GM04504 (cell line): ENCODE measurements at places on chromosomes 2 and 18.
A peak's percentile ranks its signal among the peaks of the same experiment; 100 is the strongest.

GRCh38 chr2:19747310-19748072 is 154.3 kb downstream of the TTC32 start:
- DNase-seq = no peak

- DNase-seq = no peak
Measured at GRCh38 chr2:215504547-215504946, 68.7 kb upstream of the FN1 start.

GRCh38 chr2:212733273-212733672 is 194.7 kb upstream of the ERBB4 start:
- no peak for DNase-seq

DNA sequence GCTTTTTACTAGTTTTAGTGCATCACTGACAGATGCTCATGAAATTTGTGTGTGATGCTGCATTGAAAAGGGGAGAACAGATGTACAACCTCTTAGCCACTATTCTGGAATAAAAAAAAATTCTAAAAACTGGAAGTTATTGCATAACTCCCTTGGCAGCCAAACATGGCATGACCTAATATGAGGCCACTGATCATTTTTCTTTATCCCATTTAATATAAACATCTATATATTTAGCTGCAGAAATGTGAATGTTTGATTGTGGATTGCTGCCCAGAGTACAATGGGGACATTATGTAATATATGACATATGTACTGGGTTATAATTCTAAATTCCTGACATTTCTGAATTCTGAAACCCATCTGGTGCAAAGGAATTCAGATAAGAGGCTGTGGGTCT is 86.5 kb downstream of the CDCA7 start:
- no peak for DNase-seq

GRCh38 chr2:74983631-74984392 is 25.4 kb downstream of the POLE4 start:
- DNase-seq = no peak

- no peak for DNase-seq
Measured at GRCh38 chr2:101710471-101711318, 13.2 kb downstream of the MAP4K4 start.

GRCh38 chr18:51391731-51392130 is 194.2 kb upstream of the MEX3C start:
- DNase-seq = no peak

DNA sequence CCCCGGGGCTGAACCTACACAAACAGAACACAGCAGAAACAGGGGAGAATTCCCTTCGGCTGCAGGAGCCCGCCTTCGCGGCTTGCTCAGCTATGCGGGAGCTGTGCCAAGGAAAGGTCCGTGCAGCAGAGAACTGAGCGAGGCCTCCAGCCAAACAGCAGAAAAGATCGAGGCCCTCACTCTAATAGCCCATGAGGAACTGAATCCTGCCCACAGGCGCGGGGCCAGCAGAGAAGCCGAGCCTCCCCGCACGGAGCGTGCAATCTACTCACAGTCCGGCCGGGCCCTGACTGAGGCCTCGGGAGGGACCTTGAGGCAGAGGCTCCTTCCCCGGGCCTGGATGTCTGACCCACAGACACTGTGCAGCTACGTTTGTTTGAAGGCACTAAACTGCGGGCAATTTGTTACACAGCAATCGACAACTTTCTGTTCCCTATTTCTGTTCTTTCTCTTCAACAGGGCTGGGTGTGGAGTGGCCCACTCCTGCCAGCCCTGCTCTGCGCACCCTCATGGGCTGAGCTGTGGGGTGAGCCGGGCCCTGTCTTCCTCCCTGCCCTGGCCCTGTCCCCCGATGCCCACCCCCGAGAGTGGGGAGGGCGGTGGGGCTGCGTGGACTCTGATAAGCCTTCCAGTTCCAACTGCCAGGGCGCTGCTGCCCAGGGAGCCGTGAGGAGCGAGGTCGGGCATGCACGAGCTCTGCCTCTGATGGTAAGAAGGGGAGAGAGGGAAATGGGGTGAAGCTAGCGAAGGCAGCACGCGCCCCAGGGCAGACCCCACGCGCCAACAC is 13.7 kb downstream of the HES6 start:
- DNase-seq = no peak

DNA sequence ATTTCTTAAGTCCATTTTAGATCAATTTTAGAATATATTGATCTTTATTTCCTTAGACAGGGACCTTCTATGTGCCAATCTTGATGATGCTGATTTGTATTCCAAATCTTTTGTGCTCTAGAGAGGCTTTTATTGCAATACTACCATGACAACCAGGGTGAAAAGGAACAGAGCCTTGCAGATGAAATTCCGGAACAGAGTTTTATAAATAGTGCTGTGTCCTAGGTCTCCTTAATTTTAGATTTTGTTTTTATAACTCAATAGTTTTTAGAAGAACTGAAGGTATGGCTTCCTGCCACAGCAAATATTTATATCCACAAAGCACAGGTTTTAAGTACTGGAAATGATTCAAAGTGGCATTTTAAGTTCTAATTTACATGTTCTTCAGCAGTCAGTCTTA is 160.2 kb downstream of the PMAIP1 start:
- DNase-seq = no peak

DNA sequence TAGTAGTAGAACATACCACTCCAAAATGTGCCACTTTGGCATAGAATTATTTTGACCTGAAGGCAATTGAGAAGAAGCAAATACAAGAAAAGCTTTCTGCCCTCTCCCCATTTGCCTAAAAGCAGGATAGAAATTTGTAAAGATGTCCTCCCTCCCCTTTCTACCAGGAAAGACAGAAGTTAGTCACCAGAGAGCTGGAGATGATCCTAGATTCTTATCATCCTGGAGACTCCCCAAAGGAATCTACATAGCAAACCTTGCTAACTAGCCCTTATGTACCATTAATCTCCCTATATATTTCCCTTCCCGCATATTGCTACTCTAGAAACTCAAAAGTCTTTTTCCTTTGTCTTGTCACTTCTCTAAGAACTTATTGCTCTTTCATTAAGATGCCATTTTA is 12.6 kb upstream of the TMEM37 start:
- DNase-seq = no peak

- no peak for DNase-seq
Measured at GRCh38 chr18:6543330-6543908, 128.7 kb upstream of the L3MBTL4 start.

DNA sequence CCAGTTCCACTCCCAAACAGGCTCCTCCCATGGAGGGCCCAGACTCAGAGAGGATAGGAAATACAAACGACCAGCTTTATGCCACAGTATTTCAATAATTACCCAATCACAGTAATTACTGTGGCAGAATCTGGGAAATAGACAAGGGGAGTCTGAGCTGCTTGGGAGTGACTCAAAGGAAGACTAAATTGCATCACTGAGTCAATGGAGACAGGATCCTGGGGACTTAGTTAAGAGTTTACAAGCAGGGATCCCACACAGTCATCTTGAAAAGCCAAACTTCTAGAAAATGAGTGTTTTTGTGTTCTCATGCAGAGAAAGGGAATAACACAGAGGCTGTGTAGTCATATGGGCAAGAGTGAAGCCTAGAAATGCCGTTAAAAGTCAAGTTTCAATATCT is 1142.1 kb downstream of the CNTNAP5 start:
- DNase-seq = peak; percentile 17

GRCh38 chr2:217366966-217367365 is 507.1 kb upstream of the TNP1 start:
- DNase-seq = no peak

DNA sequence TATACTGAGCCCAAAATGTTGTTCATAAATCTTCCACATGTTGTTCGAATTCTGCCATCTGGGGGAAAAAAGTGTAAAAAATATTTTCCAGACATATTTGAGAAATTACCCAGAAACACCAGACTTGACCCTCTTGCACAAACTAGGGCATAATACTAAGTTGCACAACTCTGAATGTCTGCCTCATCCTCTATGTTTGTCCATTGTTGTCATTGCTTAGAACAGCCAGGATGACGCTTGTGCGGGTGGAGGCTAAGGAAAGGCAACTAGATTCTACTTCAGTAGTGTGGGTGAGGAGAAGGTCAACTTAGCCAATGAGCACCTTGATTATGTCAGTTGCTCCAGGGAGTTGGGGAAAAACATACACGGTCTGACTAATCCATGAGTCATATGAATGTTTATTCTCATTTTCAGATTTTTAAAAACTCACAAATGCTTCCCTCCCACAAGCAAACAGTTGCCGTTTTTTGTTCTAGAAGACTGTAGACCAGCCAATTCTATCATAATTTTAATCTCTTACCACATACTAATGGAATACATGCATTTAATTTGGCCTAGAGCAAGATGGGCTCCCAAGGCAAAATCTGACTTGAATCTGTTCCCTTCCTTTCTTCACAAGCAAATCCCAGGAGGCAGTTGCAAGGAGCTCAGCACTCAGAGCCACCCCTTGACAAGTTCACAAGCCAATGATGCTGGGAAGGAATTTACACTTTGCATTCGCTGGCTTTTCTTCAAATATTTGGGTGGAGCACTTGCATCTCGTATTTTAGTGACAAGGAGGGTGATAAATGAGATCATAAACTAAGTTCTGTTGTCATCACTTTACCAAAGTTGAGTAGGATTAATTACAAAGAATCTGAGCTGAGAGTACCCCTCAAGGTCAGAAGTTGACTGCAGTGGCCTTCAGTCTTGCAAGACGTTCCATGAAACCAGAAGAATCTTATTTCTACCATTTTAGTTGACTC is 163.2 kb upstream of the TWIST2 start:
- peak; percentile 99 for DNase-seq

- no peak for DNase-seq
Measured at GRCh38 chr2:27830656-27831055, 59.1 kb downstream of the MRPL33 start.

DNA sequence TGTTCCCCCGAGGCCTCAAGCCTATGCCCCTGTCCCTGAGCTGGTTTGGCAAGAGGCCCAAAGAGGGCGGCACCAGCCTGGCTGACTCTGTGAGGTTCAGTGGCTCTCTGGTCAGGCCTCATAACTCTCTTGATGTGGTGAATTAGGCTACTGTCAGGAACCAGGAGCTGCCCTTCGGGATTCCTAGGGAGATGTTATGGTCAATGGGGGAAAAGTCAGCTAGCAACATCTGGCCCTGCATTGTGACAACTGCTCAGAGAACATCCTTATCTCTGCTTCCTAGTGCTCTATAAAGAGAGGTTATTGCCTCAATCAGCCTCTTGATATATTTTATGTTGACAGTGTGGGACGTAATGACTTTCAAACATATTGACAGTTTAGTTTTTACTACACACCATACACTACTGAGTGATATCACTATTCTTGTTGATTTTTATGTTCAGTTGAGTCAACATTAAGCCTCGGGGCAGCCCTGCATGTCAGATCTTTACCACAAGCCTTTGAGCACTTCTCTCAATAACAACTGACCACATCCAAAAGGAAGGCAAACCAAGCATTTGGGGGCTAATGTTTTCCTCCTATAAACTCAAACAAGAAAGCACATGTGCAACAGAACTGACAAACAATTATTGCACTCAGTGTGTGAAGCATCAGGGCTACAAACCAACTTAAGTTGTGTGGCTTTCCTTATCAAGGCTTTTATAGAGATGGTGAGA is 448.3 kb upstream of the SLC14A2 start:
- DNase-seq = peak; percentile 76

DNA sequence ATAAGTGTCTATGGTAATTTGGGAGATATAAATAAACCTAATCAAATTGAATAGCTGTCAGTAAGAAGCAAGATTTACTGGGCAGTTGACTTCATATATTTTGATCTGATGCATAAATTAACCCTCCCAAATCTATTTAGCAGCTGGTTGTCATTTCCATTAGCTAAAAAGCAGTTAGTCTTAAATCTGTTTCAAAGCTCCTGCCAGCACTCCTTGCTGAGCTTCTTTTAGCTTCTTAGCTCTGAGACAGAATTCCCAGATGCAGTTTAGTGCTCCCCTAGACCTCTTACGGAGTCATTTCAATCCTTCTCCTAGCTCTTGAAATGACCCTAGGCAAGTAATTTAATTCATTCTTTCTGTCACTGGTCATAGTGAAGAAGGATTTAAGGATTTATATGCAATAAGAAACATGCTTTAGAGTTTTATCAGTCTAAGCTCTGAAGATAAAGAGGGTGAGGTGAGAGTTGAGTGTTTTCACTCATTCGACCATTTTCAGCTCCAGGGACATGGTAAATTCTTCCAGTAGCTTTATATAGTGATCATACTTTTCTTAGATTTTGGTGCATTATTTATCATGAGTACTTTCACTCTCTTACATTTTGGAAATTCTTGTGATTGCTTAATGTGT is 98.9 kb downstream of the PHLPP1 start:
- DNase-seq = no peak

GRCh38 chr2:168183308-168183997 is 63.9 kb downstream of the STK39 start:
- DNase-seq = no peak

DNA sequence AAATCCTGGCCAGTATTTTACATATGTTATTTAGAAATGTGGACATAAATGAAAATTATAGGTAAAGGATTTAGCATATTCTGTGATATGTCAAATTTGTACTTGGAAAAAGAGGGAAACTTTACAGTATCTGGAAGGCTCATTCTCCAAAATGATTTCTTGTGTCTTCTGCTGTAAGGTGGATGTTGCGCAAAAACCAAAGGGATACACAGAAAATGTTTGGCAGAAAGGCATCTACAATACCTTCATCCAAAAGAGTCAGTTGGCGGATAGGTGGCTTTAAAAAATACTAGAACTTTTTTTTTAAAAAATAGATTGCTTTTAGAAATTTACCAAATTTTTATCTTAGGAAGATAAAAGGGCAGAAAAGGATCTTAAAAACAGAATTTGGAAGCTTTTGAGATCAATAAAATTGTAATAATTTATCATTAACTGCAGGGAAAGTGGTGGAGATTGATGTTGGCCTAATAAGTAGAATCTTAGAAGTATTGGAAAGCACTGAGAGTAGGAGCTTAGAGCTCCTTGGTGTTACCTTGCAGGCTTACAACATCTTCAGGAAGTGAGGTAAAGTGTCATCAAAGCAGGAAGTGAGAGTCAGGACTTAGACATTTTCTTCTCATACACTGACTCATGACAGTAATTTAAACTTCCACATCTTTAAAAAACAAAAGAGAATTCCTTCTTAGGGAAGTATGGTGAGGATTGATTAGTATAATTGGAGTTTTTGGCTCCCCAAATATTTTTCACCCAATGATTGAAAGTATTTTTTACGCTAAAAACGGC is 2.1 kb downstream of the NABP1 start:
- no peak for DNase-seq

GRCh38 chr2:105678346-105678745 is 66.4 kb upstream of the NCK2 start:
- DNase-seq = no peak
